IMR-90 (cell line): ENCODE measurements at places on chromosomes 2 and 18.
A peak's percentile ranks its signal among the peaks of the same experiment; 100 is the strongest.

DNA sequence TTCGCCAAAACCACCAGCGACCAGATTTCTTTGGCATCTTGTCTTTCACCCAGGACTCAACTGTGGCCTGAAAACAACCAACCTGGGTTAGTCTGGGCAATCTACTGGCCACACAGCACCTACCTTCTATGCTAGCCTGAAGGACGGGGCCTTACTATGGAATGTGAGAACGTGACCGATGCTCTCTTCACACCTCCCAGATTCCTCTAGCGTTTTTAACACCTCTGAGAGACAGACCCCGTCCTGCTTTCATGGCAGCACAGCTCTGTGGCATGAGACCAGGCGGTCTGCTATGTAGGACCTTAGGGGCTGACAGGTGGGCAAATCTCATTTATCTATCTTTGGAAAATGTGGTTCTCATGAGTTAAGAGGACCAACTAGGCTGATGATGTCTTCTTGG, 80.9 kb downstream of the EMILIN2 start:
- DNase-seq: no peak

GRCh38 chr2:48423376-48423775, 106.6 kb upstream of the STON1 start:
- DNase-seq: peak; percentile 93

- peak; percentile 63 for DNase-seq
These were observed 40.0 kb downstream of the COA5 start for GRCh38 chr2:98568161-98568956.

DNA sequence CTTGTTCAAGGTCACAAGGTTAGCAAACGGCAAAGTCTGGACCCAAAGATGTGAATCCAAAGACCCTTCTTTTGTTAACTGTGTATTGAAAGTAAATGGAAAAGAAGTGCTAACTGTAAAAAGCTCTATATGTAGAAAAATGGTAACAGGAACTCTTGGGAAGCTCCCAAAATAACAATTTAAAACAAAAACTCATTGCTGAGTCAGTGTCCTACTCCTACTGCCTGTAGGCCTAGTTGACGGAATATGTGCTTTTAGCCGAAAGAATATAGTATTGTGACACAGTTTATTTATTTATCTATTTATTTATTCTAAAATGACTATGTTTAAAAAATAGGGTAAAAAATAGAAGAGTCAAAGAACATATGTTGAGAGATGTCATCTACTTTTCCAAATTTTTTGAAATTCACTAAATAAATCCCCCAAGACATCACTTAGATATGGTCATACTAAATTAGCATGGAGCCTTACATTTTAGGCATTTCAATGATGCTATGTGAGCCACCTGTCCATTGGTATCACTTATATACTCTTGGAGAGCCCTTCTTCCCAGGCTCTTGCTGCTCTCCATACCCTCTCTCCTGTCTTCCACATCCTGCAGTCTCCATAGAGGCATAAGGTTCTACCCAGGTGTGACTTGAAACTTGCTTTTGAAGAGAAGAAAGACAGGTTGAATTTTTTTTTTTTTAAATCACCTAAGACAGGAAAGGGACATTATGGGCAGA, 13.7 kb downstream of the COL5A2 start:
- DNase-seq: no peak

DNA sequence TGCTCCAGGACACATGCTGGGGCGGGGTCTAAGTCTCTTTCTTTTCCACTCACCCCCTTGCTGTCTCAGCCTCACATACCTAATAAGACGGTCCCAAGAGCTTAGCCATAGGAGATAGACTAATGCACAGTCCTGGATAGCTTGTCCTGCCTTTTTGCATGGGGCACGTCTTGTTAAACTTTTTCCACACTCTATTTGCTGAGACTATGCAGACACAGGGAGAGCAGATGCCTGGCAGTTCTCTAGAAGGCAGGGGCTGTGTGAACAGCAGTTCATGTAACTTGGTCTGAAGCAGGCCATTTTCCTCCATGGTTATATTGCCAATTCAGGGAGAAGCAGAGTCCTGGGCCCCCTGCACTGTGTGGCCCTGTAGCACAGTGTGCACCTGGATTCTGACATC, 142.1 kb downstream of the SEPTIN10 start:
- DNase-seq: no peak

- DNase-seq: peak; percentile 20
These were observed 44.8 kb upstream of the KDM3A start for GRCh38 chr2:86396291-86396785.

- DNase-seq: no peak
These were observed 237.9 kb downstream of the TPGS2 start for GRCh38 chr18:36590621-36591580.

GRCh38 chr18:25896178-25896780, 194.1 kb downstream of the SS18 start:
- DNase-seq: peak; percentile 58

GRCh38 chr2:142592171-142592570, 285.3 kb upstream of the KYNU start:
- DNase-seq: no peak

DNA sequence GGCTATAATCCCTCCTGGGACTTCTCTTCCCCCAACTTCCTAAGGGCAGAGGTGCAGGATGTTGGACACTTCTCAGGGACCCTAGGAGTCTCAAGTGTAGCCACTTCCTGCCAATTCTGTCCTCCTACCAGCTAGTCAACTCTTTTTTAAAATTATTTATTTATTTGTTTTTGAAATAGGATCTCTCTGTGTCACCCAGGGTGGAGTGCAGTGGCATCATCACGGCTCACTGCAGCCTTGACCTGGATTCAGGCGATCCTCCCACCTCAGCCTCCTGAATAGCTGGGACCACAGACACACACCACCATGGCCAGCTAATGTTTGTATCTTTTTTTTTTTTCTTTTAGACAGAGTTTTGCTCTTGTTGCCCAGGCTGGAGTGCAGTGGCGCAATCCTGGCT, 11.5 kb downstream of the SFTPB start:
- peak; percentile 7 for DNase-seq

DNA sequence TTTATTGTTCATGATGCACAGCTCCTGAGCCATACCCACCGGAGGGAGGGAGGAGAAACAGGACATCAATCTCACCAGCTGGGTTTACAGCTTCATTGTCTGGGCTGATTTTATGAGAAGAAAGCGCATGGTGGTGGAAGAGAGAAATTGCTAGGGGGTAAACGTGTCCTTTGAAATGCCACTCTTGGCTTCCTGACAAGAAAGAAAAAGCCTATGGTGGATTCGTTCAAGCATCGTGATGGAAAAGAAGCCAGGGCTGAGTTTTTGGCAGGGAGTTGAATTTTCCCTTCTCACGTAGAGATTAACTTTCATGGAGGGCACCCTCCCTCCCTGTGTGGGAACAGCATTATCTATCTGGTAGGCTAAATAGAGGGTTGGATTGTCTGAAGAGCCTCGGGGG, 502.0 kb downstream of the SLC4A3 start:
- no peak for DNase-seq

GRCh38 chr2:120794716-120795115, 59.0 kb downstream of the GLI2 start:
- peak; percentile 77 for DNase-seq
